ENCODE measurements at places on chromosomes 4 and X.

DNA sequence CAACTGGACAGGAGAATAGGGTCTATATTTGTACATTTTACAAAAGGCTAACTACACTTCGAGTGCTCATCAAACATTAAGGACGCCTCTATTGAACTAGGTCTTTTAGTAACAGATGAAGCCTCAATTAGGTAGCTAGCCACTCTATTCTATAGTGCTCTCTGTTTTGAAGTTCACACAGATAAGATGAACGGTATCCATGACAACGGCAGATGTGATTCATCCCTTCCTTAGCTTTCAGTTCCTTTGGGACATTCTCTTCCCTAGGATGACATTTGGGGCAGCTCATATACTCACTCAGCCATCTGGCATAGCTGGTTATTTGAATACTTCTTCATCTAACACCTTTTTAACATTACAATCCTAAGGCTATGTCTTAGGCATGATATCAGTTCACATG, 62.4 kb upstream of the WDFY3 start:
- no peak for DNase-seq

- DNase-seq, result no peak
These were observed 46.6 kb downstream of the SLC39A8 start for GRCh38 chr4:102298716-102299115.

GRCh38 chr4:118032691-118033090, 1.6 kb upstream of the NDST3 start:
- no peak for DNase-seq

GRCh38 chr4:66035701-66036100, 365.4 kb upstream of the EPHA5 start:
- no peak for DNase-seq

DNA sequence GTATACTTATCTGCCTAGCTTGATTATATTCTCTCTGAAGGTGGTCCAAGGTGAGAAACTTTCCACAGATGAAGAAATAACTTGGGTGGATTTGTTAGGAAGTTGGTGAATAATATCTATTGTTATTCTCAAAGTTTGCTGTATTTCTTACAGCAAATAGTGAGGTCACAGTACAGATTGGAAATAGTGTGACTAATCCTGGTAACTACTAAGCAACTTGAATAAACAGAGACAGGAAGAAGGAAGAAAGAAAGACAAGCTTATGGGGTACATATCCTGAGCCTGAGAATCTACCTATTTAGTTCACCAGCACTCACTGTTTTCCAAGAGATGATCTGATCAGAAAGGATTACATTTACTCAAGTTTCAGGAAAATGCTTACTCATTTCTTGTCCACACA, 1416.1 kb downstream of the RPA4 start:
- DNase-seq, result no peak

- no peak for DNase-seq
These were observed 79.0 kb downstream of the AFAP1 start for GRCh38 chr4:7860600-7861163.

DNA sequence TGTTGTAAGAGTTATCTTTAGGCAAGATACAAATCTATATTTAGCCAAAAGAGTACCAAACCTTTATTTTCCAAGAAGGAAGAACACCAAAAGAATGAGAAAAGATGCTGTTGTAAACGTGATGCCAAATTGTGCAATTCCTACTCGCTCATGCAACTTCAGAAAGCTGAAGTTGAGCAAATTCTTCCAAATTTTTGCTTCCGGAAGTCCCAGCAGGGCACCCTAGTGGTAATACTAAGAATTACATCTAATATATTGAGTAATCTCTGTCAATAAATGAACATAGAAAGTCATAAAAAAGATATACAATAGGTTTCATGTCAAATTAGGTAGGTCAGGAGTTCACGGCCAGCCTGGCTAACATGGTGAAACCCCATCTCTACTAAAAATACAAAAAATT, 36.0 kb upstream of the SMARCAD1 start:
- no peak for DNase-seq

DNA sequence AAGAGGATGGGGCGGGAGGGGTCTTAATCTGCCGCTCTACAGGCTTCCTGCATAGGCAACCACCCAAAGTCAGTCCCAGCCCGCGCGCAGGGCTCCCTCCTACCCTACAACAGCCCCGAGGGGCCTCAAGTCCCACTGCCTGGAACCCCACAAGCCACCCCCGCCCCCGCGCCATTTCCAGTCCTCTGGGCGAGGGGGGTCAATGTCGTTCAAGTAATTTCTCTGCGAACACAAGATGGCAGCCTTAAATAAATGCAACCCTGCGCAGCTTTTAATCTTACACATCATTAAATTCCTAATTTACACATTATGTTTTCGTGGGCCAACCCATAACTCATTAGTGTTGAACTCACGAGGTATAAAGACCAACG, 92.9 kb downstream of the BCOR start:
- DNase-seq, result no peak
